ENCODE measurements at places on chromosomes 12 and 14.

- DNase-seq: no peak
These were observed 13.8 kb downstream of the CCDC92 start for GRCh38 chr12:123958876-123959275.

DNA sequence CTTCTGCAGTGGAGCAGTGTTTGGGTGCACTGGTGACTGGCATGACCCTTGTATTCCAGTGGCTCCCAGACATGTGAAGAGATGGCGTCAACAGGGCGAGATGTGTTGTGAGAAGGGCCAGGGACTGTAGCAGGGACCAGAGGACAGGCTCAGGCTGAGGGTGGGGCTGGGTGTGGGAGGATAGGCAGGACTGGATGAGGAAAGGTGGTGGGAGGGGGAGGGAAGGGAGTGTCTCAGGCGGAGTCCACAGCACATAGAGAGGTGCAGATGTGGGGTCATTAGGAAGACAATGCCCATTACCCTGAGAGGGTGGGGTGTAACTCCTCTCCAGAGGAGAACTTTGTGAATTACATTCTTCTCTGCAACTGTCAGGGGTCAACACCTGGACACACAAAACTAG lies 78.5 kb downstream of the DICER1 start:
- DNase-seq: no peak

DNA sequence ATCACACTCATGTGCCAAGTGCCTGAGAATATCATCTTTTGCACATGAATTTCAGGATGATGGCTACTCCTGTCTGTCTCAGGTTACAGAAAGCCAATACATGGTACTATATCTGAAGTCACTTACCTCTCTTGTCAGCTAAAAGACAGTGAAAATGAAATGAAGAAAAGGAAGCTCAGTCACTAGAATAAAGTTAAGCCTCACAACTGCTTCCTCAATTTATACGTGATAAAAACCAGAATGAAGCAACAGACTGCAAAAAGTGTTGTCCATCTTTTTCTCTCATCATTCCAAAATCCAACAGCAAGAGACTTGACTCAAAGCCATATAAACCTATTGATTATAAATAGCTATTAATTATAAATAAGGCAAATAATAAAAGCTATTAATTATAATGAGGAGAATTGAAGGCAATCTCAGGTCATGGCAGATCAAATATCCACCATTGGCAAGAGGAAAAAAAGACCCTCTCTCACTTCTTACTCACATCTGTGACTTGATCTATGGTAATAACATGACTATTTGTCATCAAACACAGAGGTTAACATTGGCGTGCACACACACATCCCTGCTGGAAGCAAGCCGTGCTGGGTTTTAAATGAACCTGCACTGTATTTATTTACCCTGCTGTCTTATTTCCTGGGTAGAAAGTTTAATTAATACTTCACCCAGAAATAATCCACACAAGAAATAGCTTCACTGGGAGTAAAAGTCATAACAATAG lies 10.0 kb downstream of the NIN start:
- DNase-seq: no peak

GRCh38 chr14:24058951-24059475 lies 7.2 kb downstream of the CARMIL3 start:
- DNase-seq: no peak

- DNase-seq: no peak
These were observed 309.4 kb downstream of the MDGA2 start for GRCh38 chr14:47366006-47366405.

DNA sequence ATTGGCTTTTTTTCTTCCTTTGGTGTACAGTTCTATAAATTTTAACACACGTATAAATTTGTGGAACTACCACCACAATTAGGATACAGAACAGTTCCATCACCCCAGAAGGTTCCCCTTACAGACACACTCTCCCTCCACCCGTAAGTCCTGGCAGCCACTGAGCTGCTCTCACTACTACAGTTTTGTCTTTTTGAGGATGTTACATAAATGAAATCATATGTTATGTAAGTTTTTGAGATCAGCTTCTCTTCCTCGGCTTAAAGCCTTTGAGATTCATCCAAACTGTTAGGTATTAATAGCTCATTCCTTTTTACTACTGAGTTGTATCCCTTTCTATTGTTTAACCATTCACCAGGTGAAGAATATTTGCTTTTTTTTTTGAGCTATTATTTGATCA lies 74.3 kb upstream of the SLC24A4 start:
- no peak for DNase-seq

DNA sequence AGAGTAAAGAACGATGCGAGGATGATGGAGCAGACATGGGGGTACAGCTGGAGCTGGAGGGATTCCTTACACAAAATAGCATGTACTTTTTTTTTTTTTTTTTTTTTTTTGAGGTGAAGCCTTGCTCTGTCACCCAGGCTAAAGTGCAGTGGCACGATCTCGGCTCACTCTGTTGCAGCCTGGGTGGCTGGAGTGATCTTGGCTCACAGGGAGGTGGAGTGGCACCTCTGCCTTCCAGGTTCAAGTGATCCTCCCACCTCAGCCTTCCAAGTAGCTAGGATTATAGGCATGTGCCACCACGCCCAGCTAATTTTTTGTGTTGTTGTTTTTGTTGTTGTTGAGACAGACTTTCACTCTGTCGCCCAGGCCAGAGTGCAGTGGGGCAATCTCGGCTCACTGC lies 5.1 kb upstream of the RASAL1 start:
- no peak for DNase-seq

DNA sequence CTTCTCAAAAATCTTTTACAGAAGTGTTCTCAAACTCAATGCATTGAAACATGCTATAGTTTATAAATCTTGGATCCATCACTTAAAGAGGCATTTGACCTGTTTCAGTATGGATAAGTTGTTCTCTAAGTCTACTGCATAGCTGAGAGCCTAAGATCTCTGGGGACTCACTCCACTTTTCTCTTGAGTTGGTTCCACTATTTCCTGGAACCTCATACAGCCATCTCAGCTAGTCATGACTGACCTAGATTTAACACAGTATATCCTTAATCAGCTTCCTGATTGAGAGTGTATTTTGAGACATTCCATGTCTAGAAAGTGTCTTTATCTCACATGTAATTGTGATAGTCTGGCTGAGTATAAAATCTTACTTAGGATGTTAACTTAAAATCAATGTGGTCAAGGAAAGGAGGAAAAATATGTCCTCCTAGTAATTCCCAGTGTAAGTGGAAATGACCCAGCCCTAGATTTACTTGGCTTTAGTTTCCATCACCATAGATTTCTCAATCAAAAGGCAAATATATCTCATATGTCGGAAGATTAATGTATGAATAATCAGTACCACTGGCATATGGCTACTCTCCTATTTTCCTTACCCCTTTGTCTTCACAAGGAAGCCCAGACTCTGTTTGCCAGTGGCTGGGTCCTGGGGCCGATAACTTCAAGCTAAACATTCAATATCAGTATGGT lies 61.9 kb downstream of the KICS2 start:
- DNase-seq: no peak

GRCh38 chr12:2692080-2692479 lies 102.7 kb upstream of the FKBP4 start:
- DNase-seq: no peak
